ENCODE measurements at places on chromosomes 3 and 15.
A peak's percentile ranks its signal among the peaks of the same experiment; 100 is the strongest.

- no peak for DNase-seq
These were observed at the start of the genes DUOX2 and DUOXA2 for GRCh38 chr15:45114076-45114750. Gene DUOX2, minus strand, starts transcription at chr15:45114172. Its CDS starts 761 bp downstream, at chr15:45113411. Gene DUOXA2, plus strand, starts transcription at chr15:45114326. Its CDS starts 280 bp downstream, at chr15:45114606.

GRCh38 chr15:100245487-100245820 is 96.3 kb downstream of the ADAMTS17 start:
- no peak for DNase-seq

DNA sequence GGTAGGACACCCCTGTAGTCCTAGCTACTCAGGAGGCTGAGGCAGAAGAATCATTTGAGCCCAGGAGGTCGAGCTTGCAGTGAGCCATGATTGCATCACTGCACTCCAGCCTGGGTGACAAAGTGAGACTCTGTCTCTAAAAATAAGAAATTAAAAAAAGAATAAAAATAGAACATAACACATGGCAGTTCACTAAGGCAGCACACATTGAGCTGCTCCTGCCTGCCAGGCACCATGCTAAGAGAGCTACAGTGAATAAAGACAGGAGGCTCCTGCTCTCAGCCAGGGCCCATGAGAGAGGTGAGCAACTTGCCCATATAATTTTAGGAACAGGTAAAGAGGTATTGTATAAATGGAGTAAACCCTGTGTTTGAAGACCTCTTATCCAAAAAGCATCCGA is 54.3 kb downstream of the EBLN2 start:
- no peak for DNase-seq

DNA sequence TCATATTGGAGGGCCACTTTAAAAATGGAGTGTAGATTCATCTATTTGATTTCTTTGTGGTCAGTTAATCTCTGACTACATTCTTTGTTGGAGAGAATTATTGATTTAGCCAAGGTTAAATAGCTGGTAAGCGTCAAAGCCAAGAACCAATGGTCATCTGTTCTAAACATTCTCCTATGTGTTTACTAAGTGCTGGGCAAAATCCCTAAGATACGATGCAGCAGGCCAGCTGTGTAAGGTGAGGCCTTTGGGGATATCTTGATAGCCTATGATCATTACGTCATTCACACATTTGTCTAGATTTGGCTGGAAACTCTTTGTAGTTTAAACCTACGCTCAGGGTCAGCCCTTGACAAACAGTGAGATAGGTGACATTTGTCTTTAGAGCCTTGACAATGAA is 236.2 kb downstream of the NR1D2 start:
- DNase-seq = no peak

DNA sequence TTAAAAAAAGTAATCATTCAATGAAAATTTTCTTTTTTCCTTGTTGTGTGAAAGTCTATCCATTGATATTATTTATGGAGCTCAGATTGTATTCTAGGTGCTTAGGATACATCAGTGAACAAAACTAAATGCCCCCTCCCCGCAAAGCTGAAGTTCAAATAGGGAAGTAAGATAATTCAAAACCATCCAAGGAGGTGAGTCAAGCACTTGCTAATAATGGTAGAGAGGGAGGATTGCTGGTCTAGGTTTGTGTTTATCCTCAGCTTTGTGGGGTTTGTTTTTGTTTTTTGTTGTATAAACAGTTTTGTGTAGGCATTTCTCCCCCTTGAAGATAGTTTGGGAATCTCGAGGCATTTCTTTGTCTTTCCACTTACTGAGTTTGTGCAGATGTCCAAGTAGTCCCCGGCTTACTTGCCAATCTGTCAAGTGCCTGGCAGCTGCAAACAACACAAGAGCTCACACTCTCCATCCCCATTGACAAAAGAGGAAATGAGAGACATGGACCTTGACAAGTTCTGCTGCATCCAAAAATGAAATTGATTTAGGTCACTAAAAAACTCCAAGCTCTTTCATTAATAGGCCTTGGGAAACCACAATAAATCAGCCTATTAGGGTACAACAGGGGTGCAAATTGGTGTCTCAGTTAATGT is 575.8 kb upstream of the TBL1XR1 start:
- peak; percentile 34 for DNase-seq

Data from NCI-H1105 treated with DMSO at 0.1 percent for 48 hours (cell line).